Thymus (tissue), 14 donors: ENCODE measurements at places on chromosomes 6 and 20. TPM values are rescaled to one million over a fixed set of nuclear protein-coding genes. Genes with fewer than 3 reads are reported as not detected.

Gene RNF144B
- 6.1 TPM for total RNA-seq

DNA sequence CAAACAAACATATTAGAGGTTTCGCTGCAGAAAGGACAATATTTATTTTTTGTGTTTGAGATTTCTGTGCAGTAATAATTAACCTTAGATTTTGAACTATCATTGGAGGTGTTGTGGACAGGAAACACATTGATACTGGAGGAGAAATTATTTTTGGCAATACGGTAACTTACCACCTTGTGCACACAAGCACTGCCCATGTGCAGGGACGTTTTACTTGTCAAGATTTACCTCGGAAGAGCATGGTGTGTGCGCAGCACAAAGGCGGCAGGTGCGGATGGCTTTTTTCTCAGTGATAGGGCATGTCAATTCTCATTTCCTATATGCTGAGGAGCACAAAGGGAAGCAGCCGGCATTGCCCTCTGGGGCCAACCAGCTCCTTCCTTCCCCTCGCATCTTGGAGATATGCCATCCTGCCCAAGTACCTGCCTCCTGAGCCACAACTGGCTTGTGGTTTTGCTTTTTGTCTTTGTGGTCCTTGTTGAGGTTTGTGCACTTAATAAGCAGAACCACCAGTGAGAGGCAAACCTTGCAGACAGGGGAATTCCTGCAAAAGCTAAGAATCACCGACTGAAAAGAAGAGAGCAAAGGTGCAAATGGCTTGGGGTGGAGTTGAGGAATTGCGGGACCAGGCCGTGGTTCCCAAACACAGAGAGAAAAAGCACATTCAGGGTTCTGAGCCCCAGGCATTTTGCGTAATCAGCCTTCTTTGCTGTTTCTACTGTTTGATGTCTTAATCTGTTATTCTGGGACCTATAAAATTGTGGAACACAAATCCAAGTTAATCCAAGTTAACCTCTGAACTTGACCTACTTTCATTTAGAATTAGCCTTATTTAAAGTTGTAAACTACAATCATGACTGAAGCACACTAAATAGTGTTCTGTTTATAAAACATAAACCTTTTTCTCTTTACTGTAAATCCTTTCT is 21.9 kb downstream of the SAMD5 start:
- no peak overlapping the region for H3K27ac ChIP-seq
- H3K36me3 ChIP-seq, result no peaks in the 10 kb centered on the region
- H3K27me3 ChIP-seq, result no peaks in the 10 kb centered on the region
- no peak overlapping the region for H3K4me3 ChIP-seq
- peak; percentile 20 for DNase-seq

Gene OR5V1
- not detected for total RNA-seq

Gene ENPP4
- total RNA-seq, result 13.6 TPM

Gene DDO
- total RNA-seq, result 0.14 TPM

Gene RGS17
- total RNA-seq, result 2.4 TPM
